ENCODE measurements at places on chromosomes 6 and 20.

DNA sequence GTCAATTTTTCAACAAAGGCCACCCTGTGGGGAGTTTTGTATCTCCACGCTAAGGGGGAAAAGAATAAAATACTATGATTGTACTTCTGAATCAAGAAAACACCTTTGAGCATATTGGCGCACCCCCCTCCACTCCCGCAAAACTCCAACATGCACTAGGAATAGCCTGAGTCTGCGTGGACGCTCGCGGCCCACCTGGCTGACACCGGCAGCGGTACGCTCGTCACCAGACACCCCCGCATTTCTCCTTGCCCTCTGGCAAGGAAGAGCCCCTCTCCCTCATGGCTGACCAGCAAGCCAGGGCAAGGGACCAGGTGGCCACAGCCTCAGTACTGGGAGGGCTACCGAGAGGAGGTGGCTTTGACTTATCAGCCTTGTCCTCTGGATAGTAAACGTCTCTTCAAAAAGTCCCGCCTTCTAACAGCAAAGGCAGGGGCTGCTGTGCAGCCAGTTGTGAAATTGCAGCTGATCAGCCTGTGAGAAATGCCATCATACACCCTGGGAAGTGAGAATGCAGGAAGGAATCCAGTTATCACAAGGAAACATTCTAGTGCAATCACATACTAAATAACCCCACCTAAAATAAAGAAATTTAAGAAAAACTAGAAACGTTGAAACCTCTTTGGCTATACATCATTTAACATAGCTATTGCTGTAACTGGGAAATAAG is 84.2 kb downstream of the HUS1B start:
- DNase-seq, result no peak

- no peak for DNase-seq
Measured at GRCh38 chr6:41598670-41599014, 39.6 kb upstream of the MDFI start.

DNA sequence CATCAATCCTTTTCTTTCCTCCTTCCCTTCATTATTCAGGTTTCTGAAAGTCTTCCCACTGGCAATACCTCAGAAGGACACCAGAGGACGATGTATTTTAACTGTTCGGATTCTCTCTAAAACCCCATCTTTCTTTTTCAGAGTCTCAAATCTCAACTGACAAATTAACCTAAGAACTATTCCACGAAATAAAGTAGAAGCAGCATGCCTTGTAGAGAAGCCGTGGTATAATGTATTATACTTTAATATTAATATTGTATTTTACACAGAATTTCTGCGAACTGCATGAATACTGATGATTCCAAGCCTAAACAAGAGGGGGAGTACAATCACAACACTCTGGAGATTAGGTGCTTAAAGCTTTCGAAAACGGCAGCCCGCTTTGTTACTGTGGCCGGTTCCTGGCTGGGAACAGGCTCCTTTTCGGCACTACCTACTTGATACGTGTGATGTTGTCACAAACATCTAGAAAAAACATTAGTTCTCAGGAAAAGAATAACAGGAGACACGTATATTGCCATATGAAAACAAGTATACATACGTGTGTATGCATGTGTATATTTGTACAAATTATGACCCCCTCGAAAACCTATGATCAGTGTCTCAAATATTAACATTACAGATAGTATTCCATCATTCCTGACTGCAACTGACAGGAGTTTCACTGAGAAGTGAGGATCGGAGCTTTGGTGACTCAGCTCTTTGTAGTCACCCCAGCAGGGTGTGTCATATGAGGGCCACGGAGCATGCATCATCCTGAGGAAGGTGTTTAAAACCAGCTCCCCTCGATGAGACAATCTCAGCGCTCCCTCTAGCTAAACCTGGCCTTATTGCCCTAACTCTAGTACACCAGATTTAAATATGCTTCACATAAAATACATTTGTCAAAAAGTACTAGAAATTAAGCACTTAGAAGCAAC is 319.7 kb upstream of the TCF21 start:
- DNase-seq, result no peak

GRCh38 chr6:51542475-51542874 is 544.9 kb downstream of the PKHD1 start:
- DNase-seq, result no peak

- no peak for DNase-seq
Measured at GRCh38 chr20:12019715-12020114, 102.0 kb downstream of the BTBD3 start.

DNA sequence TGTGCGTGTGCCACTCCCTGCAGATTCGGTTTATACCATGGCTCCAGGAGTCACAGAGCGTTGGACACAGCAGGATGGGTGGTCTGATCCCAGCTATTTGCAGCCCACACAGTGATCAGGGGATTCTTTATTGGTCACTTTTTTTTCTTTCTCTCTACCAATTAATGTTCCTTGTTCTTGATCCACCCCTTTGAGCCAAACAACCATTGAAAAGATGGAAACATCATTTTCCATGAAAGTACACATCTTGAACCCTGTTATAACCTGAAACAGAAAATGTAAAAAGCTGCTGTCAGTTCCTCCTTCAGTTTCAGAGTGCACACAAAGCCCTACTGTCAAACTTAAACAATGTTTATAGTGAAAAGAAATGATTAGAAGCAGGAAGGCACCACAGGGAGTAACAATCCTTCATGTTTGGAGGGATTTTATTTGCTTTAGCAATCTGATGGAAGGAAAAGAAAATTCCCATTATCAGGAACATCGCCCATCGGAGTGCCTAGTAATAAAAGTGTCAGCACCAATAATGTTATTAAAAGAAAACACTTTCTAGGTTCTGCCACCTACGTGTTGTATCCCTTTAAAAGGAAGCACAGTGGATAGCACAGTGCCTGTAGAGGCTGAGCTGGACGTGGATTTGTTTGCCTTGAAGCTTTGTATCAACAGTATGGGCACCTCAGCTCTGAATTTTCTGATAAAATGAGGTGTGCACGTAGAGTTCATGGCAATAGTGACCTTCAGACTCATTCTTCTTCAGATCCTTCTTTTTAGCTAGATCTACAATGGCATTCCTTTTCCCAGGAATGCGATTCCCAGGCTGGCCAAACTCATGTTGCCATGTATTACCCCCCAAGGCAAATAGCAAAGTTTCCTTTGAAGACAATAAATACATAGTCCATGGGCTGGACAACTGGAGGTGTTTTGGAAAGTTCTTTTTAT is 16.1 kb upstream of the THBD start:
- DNase-seq, result no peak

DNA sequence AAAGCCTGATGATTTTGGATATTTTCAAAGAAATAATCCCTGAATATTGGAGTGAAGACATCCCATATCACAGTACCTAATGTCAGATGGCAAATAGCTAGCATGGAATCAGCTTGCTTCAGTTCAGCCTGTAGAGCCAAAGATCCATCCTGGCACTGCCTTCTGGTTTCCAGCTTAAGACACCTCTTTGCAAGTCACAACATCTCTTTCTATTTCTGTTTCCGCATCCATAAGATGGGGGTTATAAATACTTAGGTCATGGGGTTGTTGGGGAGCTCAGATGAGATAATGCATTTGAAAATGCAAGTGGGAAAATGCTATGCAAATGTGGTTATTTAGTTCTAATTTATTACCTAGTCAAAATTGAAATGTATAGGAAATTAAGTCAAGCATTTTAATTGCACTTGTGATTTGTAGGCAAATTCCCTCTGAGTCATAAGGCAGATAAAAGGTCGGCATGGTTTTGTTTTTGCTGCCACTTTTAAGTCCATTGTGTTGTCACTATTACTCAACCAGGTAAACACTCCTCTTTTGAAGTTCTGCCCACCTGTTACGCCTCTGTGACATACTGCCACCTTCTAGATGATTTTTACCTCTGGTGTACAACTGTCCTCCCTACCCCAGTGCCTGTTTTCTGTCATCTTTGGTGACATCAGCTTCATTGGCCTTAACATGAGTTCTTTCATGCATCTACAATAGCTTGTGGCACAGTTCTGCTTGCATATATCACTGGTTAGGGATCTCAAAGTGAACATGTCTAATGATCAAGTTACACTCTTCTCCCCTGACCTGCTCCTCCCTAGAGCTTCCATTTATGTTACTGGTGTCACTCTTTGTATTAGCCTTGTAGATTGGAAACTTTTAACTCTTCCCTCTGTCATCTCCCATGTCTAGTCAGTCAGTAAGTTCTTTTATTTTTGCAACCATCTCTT is 96.6 kb downstream of the CDKAL1 start:
- DNase-seq, result no peak

- DNase-seq, result no peak
Measured at GRCh38 chr6:125948455-125948854, 8.1 kb upstream of the HINT3 start.

- no peak for DNase-seq
Measured at GRCh38 chr6:135424385-135424784, 73.2 kb downstream of the AHI1 start.

GRCh38 chr6:150307520-150307919 is 61.3 kb upstream of the IYD start:
- DNase-seq, result no peak

GRCh38 chr6:157430834-157431233 is 49.8 kb downstream of the ZDHHC14 start:
- no peak for DNase-seq

GRCh38 chr6:27426045-27426620 is 37.6 kb downstream of the ZNF391 start:
- DNase-seq, result no peak

DNA sequence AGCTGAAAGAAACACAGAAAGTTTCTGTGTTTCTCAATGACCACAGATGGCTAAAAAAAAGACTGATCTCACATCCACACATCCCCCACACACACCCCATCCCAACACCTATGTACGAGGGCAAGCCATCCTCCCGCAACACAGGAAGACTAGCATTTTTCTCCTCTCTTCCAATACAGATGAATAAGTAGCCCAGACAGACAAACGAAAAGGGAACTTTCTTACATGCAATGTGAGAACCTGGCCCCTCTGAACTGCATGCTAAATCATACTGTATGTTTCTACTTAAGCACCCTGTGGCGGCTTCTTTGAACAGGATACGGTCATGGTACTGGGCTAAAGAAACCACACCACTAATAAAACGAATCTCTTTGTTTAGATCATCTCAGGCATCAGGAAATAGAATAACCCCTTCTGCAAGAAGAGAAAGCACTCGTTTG is 116.2 kb downstream of the GMDS start:
- DNase-seq, result no peak

- DNase-seq, result no peak
Measured at GRCh38 chr20:23410916-23411695, 10.2 kb downstream of the NAPB start.

- DNase-seq, result no peak
Measured at GRCh38 chr20:50911716-50912115, 19.5 kb downstream of the ADNP start.

GRCh38 chr6:42075159-42075838 is 25.0 kb downstream of the TAF8 start:
- no peak for DNase-seq

Data from coronary artery (tissue), 2 donors.